ENCODE measurements at places on chromosomes 11 and 22.

GRCh38 chr11:119872611-119873310 lies 143.8 kb upstream of the NECTIN1 start:
- DNase-seq = no peak

GRCh38 chr11:74397501-74398243 lies 561 bp downstream of the PGM2L1 start:
- DNase-seq = peak; percentile 29

DNA sequence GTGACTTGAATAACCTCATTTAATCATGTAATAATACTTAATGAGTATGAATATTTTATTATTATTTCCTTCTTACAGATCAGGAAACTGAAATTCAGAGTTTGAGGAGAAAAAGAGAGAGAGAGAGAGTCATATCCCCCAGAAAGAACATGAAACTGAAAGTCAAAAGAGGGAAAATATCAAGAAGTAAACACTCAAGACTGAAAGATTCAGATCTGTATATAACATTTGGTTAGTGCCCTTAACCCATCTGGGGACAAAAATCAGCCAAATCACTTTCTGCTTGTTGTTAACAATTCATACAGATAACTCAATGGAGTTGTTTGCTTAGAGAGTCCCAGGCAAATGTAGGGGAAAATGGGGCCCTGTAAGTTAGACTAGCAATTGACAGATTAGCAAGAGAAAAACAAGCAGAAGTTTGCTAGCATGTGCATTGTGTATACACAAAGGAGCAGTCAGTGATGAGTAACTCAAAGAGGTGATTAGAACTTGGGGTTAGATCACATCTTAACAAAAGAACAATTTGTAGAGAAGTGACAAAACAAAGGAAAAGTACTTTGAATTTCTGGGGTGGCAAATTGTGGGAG lies 25.9 kb upstream of the MMP13 start:
- no peak for DNase-seq

- DNase-seq = peak; percentile 8
These were observed 9.8 kb downstream of the PDHX start for GRCh38 chr11:34926101-34926830.

- no peak for DNase-seq
These were observed 20.2 kb downstream of the PPP6R2 start for GRCh38 chr22:50363166-50363802.

DNA sequence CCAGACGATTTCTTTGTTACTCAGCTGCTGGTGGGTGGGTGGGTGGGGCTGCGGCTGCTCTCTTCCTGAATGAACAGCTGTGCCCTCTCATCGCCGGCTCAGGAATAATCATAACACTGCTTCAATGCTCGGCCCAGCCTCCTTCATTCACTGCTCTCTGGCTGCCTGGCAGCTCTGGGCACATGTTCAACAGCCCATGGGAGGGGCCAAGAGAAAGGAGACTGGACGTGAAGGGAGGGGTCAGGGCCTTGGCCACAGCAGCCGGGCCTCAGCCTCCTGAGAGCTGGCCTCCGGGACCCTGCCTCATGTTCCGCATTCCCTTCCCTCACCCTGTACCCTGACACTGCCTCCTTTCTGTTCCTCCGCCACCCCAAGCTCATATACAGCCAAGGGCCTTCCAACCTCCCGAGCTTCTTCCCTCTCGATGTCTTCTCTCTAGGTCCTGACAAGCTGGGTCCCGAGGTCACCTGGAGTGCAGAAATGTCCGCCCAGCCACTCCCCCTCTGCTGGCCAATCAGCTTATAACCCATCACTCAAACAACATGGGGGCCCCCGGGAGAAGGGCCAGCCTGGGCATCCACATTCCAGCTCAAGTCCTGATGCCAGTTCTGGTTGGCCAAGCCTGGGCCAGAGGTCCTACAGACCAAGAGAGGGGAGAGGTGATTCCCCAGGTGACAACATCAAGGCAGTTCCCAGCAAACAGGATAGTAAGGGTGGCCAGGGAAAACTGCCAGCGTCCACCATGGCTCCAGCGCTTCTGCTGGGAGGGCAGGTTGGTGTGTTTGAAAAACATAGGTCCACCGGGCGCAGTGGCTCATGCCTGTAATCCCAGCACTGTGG lies 3.2 kb upstream of the CSDC2 start:
- DNase-seq = no peak

DNA sequence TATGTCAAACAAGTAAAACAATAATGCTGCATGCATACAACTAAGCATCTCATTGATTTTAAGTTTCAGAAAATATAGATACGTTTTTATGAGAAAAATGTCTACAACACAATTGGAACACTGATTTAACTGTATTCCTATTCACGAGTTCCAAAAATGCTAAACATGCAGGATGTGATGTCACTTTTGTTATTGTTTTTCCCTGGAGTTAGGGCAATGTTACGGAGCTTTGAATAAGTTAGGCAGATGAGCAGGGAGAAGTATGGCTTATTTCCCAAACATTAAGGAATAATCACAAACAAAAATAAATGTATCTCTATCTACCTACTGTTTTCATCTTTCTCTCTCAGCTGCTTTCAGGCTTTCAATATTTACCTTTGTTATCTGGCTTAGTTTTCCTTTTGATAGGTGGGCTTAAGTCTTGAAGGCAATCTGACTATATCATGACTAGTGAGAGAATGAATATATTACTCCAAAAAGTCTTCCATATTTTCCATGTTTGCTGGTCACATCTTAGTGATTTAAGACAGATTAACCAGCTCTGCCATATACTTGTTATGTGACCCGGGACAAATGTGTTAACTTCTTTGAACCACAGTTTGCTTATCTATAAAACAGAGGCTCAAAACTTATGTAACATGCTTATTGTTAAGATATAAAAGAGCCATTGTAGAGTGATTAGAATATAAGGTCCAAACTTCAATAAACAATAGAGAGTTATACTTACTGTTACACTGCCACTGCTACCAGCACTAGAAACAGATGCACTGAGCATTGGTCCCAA lies 854.4 kb upstream of the CCDC90B start:
- no peak for DNase-seq

- DNase-seq = peak; percentile 30
These were observed 29.6 kb downstream of the TRIM29 start for GRCh38 chr11:120108154-120108784.

- DNase-seq = no peak
These were observed 72.1 kb upstream of the CD44 start for GRCh38 chr11:35066783-35067423.

DNA sequence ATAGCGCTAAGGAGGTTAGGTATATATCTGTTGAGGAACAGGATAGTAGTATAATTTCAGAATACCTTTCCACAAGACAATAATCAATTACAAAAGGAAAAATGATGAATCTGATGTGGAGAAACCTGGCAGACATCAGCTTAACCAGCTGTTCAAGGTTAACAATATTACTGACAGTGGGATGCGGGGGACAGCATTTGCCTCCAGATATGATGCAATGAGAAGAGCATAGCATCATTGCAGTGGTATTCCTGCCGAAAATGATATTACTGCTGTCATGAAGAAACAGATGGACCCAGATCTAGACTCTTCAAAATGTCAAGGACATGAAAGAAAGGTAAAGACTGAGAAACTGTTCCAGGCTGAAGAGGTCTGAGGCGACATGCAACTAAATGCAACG lies 49.7 kb downstream of the RBFOX2 start:
- no peak for DNase-seq

- no peak for DNase-seq
These were observed 62.7 kb upstream of the RCN1 start for GRCh38 chr11:32028201-32028600.

- no peak for DNase-seq
These were observed 57.6 kb downstream of the KREMEN1 start for GRCh38 chr22:29130476-29130875.

DNA sequence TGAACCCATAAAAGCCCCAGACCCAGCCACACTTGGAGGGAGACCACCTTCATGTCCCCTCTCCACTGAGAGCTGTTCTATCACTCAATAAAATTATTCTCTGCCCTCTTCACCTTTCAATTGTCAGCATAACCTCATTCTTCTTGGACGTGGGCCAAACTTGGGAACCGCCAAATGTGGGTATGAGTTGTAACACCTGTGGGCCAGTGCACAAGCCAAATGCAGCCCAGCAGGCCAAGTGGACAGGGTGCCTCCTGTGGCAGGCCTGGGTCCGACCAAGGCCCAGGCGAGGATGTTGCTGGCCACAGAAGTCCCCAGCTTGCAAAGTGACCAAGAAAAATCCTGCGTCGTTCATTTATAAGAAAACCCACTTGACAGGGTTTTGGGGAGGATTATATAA lies 621.2 kb downstream of the METTL15 start:
- no peak for DNase-seq

GRCh38 chr11:106708348-106708747 lies 309.9 kb downstream of the GUCY1A2 start:
- no peak for DNase-seq

DNA sequence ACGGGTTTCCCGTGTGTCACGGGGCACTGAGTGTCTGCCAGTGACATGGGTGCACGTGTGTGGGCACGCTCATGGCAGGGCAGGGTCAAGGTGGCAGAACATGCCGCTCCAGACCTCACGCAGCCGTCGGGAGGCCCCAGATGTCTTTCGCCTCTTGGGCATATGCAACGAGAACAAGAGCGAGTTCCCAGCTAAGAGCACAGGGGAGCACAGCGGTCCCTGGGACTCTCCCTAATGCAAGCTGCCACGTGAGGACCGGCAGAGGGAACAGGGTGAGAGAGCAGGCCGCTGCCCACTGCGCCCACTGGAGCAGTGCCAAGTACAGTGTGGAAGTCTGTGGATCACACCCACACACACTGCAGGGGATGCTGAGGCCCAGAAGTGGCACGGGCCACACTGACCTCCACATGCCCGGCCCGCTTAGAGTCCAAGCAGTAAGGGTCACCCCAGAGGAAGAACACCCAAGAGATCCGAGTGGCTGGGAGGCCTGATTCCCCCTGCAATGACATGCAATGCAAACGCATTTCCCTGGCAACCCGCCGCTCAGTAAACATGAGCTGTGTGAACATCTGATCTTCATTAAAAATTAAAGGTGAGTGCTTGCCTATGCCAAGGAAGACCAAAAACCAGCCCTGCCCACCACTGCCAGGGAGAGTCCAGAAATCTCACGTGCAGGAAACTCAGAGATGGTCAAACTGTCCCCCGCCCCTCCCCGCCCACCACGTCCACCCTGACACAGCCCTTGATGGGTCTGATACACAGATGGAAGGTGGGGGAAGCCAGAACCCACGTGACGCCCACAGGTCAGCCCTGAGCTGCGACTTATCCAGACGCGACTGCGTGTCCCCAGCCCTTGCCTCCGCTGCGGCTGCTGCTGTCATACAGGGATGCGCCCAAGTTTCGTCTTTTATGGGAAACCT lies 11.7 kb downstream of the CERK start:
- no peak for DNase-seq

- no peak for DNase-seq
These were observed 12.1 kb downstream of the BTBD10 start for GRCh38 chr11:13450832-13451397.

DNA sequence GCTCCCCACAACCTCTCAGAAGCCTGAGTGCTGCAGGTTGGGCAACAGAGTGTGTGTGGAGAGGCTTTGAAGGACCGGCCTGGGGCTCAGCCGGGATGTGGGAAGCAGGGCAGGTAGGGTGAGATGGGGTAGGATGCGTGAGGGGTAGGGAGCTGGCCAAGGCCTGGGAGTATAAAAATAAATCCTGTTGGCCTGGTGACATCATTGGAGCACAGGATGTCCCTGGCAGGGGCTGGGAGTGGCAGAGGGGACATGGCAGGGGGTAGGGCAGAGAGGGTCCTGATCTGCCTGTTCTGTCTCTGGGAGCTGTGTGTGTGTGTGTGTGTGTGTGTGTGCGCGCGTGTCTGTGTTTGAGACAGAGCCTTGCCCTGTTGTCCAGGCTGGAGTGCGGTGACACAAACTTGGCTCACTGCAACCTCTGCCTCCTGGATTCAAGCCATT lies 28.6 kb downstream of the TEF start:
- DNase-seq = no peak

GRCh38 chr11:93196816-93197379 lies 893 bp downstream of the SLC36A4 start:
- DNase-seq = no peak

- DNase-seq = no peak
These were observed 7.8 kb downstream of the KIRREL3 start for GRCh38 chr11:126992804-126993111.

- DNase-seq = no peak
These were observed 23.1 kb upstream of the COMT start for GRCh38 chr22:19918332-19919106.

DNA sequence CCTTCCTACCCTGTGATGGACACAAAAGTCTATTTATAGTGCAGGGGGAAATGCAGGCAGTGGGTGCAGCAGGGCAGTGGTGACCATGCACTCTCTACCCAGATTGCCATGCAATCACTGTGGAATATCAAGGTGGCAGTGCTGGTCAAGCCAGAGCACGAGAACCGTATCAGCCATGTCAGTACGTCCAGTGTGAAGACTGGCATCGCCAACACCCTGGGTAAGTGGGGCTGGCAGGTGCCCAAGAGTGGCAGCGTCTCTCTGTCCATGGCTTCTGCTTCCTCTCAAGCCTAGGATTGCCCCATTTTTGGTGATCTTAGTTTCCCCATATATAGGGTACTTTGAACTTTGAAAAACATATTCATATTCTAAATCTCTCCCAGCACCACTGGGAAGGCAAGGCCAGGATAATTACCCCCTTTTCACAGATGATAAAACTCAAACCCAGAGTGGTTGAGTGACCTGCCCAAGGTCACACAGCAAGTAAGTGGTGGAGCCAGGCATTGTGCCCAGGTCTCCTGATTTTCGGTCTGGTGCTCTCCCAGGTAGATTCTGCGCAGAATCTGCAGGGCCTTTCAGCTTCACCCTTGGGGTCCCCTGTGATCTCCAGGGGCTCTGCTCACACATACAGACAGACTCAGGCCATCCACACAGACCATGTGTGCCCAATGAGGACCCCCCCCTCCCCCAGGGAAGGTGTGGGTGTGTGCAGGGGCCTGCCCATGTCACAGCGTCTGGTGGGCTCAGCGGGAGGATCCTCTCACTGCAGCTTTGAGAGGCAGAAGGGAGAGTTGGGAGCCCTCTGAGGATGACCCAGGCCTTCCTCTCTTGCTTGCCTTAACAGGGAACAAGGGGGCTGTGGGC lies 7.1 kb downstream of the INPPL1 start:
- no peak for DNase-seq

GRCh38 chr22:46113910-46114517 lies 36.3 kb upstream of the PPARA start:
- no peak for DNase-seq

DNA sequence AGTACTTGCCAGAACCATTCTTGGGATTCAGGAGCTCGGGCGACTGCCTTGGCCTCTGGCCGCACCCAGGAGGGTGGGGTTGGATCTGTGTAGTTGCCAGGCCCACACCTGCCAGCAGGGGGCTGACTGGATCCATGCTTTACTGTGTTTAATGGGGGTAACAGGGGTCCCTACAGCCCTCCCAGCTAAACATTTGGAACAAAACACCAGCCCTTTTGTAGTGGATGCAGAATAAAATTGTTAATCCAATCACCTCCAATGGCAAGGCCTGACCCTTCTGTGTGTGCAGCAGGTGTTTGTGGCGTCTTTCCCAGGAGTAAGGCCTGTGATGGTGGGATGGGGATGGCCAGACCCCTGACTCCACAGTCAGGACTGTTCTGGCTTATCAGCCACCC lies 22.5 kb downstream of the SUN2 start:
- DNase-seq = peak; percentile 41

All from effector CD4-positive, alpha-beta T cell (primary cell).